ENCODE measurements at places on chromosomes 4 and X.
A peak's percentile ranks its signal among the peaks of the same experiment; 100 is the strongest.

DNA sequence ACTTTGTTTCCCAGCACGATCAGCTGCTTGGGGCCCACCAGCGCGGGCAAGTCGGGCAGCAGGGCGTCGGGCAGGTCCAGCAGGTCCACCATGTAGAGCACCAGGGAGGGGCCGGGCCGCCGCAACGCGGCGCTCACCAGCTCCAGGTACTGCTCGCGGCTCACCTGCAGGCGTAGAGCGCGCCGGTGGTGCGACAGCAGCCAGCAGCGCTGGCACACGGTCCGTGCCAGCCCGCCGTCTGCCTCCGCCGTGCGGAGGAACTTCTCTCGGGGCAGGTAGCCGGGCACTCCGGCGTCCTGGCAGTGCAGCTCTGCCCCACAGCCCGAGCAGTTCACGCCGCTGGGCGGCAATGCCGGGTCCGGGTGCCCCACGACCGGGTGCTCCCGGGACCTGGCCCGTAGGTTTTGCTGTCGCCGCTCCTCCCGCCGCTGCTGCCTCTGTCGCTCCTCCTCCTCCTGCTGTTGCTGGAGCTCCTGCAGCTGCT is 527 bp downstream of the NOA1 start:
- peak; percentile 54 for DNase-seq

DNA sequence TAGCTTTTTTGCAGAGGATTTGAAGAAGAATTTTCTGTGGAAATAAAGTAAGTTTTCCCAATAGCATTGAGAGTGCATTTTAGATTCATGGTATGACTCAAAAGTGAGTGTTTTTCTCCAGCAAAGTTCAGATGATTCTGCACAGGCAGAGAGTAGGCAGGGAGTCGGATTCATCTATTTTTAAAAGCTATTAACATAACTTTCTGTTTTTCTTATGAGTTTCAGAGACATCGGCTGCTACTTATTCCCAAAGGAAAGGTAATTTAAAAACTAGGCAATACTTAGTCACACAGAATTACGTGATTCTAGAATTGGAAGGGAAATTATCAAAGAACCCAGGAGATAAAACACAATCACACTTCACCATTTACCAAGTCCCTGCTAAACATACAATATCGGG is 4.4 kb downstream of the CCDC110 start:
- no peak for DNase-seq

DNA sequence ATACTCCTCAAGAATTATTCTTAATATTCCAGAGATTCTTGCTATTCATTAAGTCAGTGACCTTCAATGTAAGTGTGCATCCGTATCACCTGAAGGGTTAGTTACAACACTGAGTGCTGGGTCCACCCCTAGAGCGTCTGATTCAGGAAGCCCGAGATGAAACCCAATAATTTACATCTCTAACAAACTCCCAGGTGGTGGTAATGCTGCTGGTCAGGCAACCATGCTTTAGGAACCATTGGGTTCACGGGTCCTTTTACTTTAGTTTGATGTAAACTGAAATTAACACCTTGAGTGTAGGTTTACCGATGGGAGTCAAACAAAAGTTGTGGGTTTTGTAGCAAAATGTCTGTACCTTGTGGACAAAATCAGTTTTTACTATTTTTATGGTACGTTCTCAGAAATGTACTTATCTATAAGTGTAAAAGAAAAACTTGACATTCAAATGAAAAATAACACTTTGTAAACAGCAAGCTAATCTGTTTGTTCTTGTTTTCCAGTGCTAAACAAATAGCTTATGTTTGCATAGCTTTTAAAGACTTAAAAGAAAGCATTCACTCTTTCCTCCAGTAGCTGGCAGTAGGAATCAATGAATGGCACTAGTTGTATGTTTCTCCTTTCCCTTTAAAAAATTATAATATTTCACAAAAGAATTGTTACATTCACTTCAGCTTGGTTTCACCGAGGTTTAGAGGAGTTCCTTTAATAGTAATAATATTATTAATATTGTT is 32.7 kb downstream of the ACE2 start:
- DNase-seq: no peak

DNA sequence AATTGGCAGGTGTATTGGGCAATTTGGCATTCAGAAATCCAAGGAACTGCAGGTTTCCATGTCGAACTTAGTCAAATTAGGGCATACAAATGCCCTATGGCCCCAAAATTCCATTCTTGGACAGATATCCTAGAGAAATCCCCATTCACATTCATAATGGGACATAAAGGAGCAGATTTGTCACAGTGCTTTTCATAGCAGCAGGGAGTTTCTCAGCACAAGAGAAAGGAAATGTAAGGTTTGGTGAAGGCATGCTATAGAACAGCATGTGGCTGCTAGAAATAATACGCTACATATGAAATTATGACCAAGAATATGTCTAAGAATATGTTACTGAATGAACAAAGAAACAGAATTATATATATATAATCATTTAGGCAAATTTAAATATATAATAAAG is 437.5 kb upstream of the BOD1L1 start:
- no peak for DNase-seq

- DNase-seq: no peak
These were observed 509.1 kb upstream of the FAT1 start for GRCh38 chr4:187232796-187233195.

- no peak for DNase-seq
These were observed 754.1 kb downstream of the PCDH7 start for GRCh38 chr4:31474221-31474620.

DNA sequence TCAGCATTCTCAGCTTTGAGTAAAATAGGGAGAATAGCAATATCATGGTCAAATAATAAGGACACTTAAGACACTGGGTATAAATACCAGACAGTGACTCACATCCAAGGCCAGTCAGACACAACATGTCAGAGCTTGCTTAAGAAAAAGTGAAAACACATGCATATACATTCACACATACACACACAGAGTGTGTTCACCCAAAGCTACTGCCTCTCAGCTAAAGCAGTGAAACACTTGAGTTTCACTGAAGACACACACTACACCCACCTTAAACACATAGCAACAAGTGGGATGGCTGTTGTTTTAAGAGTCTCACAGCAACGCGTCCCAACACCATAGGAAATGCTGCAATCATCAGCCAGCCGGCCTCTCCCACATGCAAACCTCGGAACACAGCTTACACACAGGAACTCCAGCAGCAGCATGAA is 14.4 kb downstream of the SHROOM4 start:
- no peak for DNase-seq

GRCh38 chr4:111961809-111962208 is 183.4 kb upstream of the FAM241A start:
- DNase-seq: no peak

DNA sequence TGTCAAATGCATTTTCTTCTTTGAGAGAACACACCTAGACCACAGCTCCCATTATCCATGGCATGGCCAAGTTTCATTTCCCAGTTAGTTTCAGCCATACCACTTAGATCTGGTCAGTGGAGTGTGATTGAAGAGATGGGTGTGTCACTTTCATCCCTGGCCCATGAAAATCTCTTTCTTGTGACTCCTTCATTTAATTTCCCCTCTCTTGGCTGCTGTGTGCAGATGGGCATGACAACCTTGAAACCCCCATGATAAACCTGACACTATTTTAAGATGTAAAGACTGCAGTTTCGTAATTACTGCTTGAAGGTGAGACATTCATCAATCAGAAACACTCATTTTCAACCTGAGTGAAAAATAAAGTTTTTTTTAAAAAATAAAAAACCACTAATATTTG is 284.9 kb downstream of the IL15 start:
- DNase-seq: no peak

DNA sequence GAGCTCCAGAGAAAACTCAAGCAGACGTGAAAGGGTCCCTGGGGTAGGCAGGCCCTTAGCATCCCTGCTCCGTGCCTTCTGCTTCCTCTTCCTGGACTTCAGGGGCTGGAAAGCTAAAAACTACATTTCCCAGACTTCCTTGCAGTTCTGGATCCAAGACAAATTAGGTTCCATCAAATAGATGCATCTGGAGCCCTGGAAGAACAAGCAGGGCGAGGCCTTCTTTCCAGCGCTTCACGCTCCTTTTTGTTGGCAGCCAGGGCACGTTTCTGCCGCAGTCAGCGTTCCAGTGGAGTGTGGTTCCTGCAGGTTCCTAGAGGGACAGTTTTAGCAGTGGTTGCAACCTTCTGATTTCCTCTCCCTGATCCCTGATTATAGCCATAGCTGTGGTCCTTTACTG is 53.6 kb upstream of the MSX1 start:
- DNase-seq: no peak

- DNase-seq: peak; percentile 6
These were observed 104.1 kb downstream of the PHOX2B start for GRCh38 chr4:41644288-41644914.

GRCh38 chrX:40262157-40263013 is 164.6 kb upstream of the BCOR start:
- DNase-seq: no peak

DNA sequence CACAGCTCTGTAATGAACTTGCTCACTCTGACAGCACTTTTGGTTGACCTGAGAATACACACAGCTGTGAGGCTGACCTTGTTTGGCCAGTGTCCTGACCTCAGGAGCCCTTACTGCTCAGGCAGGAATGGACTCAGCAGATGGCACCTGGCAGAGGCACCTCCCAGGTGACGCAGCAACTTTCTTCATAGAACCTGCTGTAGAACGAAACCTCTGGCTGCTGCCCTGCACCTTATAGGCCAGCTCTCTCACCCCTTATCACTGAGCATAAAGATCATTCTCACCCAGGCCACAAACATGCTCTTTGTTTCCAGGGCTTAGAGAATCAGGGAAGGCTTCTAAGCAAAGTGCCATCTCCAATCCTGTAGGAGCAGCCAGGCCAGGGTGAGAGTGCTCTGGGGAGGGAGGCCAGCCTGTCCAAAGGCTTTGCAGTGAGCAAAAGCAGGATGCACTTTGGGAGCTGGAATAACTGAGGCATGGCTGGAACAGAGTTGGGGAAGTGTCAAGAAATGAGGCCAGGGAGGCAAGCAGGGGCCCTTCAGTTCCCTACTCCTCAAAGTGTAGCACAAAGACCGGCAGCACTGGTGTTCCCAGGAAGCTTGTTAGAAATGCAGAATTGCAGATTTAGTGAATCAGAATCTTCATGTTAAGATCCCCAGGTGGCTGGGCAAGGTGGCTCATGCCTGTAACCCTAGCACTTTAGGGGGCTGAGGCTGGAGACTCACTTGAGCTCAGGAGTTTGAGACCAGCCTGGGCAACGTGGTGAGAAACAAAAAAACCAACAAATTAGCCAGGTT is 13.3 kb upstream of the CENPU start:
- DNase-seq: no peak

GRCh38 chr4:186596346-186596745 is 41.0 kb upstream of the MTNR1A start:
- DNase-seq: no peak

GRCh38 chr4:99811850-99812249 is 4.8 kb upstream of the DAPP1 start:
- DNase-seq: peak; percentile 69

DNA sequence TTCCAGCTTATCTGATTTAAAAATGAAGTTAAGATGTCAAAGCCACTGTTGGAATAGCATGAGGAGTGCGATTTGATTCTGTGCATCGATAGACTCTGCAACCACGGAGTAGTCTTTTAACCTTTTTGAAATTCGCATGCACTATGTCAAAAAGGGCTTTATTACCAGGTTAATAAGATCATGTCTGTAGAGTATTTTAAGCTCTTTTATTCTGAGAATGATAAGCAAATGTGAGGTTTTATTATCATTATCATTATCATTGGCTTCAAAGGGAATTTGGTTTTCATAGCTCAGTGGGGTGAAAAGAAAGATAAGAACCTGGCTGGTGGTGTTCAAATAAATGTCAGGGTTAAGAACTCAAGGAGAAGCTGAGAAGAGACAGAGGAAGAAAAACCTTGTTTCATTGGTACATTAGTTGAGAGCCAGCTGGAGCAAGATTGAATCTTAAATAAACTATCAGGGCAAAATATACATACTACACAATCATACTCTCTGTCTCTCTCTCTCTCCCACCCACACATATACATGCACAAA is 102.6 kb downstream of the MMRN1 start:
- no peak for DNase-seq

DNA sequence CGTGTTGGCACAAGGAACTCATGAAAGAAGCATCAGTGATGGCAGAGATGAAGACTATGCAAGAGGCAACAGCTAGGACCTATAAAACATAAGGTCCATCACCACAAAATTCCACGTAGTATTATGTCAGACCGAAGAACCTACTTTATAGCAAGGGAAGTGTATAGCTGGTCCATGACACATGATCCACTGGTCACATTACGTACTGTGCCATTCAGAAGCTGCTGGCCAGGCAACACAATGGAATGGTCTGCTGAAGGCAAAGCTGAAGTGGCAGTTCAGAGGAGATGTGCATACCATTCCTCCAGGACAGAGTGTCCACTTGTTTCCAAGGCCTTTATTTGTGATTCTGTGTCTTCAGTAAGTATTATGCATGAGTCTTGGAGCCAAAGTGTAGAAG is 215.5 kb upstream of the UGT8 start:
- no peak for DNase-seq

Data from CD4-positive, alpha-beta T cell treated with Interleukin-12 subunit alpha and Interleukin-12 subunit beta, for 1 hour (primary cell).